ENCODE measurements at places on chromosomes 13 and 19.
A peak's percentile ranks its signal among the peaks of the same experiment; 100 is the strongest.

GRCh38 chr19:45952686-45953505, 20.8 kb downstream of the NOVA2 start:
- DNase-seq, result peak; percentile 53

DNA sequence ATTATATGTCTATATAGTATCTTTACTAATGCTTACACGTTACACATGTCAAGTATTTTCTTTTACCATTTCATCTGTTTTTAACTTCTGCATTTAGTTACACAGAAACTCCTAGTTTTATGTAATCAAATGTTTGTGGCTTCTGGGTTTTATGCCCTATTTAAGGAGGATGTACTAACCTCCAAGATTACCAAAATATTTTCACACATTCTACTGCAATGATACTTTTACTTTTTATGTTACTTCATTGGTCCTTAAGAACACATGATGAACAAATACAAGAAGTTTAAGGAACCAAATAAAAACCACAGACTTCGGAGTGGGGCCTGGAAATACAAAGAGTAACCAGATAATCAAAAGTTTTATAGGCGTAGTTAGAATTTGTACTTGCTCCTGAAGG, 37.2 kb downstream of the ZC3H13 start:
- no peak for DNase-seq

GRCh38 chr13:51768378-51768921, 35.5 kb downstream of the DHRS12 start:
- no peak for DNase-seq

DNA sequence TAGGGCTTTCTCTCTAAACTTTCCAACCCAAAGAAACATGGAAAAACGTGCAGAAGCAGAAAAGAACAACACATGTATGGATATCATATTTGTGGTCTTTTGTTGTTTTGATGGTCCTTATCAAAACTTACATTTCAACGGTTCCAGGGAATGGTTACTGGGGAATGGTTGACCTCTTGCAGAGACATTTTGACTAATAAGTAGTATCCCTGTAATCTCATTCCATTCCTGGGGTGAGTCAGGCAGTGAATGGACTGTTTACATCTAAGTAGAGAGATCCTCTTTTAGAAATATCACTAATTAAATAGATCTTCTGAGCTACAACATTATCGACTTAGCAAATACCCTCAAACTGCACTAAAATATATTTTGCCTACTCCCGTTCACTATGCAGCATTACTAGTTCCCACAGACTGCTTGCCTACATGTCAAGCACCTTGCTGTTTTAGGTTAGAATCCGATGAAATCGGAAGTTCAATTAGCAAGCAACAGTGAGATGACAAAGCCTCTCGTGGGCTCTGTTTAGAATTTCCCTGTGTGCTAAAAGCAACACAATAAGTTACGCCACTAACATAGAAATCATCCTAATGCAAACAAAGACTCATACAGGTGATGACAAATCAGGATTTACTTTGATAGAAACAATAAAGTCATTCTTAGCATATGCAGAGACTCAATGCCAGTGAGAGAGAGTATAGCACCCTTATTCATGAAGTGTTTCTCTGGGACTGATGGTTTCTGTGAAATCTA, 797.7 kb upstream of the ARGLU1 start:
- DNase-seq, result no peak

DNA sequence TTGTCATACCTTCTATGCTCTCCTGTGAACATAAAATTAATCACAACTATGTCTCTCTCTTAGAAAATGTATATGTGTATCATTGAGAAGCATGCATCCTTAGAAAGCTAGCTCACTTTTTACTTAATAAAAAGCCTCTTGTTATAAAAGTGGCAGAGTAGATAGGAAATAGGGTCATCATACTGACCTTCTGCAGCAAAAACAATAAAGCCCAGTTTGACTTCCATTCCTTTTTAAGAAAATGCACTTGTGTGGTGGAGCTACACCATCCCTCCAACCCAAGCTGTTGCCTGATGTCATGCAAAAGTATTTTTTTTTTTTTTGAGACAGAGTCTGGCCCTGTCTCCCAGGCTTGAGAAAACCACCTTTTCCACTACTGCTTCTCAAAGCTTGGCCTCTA, 393.3 kb downstream of the LIG4 start:
- no peak for DNase-seq

- DNase-seq, result no peak
Measured at GRCh38 chr13:107847406-107847805, 367.9 kb downstream of the LIG4 start.

DNA sequence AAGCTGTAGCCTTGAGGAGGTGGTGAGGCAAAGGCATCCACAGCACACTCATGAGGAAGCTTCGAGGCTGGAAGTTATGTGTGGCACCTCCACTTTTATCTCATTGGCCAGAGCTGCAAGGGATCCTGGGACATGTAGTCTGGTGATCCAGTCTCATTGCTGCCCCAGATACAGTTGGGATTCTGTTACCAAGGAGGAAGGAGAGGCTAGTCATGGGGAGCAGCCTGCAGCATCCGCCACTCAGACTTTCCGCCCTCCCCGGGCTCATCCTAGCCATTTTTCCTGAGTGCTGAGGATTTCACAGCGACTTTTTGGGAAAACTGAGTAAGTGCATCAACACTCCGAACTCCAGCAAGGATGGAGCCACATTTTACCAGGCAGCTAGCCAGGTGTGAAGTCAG, 74.4 kb downstream of the DPF1 start:
- DNase-seq, result no peak

DNA sequence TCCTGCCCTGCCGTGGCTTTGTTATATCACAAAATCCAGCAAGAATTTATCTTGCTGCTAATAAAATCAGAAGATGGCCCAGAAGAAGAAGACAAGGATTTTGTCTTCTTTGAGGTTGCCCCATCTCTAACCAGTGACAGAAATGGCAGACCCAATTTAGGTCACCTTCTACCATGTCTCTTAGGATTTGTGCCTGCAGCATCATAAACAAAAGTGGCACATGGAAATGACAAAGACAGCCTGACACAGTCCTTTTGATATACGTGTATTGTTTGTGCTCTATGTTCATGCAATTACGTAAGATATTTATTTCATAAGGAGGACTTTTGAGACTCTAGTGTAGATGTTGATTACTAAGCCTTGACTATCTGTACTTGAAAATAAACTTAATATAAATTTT, 135.9 kb upstream of the TMTC4 start:
- no peak for DNase-seq

DNA sequence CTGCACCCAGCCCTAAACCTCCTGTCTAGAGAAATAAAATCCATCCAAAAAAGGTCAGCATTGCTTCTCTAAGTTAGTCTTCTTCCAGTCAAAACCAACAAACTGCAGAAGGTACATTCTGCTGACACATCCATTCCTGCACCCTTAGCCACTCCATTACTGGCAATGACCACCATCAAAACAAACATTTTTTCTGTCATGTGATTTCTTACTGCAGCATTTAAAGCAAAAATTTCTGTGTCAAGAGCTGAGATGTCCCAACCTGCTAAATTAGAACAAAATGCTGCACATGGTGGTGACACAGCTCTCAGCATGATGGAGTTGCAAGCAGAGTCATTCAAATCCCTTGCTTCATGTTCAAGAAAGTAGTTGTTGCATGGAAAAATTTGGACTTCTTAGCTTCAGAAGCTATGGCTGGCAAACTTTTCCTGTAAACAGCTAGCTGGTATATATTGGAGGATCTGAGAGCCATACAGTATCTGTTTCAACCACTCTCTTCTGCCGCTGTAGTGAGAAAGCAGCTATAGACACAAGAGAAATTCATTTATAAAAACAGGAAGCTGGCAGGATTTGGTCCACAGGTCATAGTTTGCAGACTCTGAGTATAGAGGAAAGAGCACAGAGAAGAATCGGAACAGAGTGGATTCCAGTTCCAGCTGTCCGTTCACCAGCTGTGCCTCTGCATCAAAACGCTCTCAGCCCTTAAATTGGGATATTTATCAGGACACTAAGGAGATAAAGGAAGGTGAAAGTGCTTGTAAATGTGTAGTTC, 17.4 kb downstream of the RUBCNL start:
- no peak for DNase-seq

DNA sequence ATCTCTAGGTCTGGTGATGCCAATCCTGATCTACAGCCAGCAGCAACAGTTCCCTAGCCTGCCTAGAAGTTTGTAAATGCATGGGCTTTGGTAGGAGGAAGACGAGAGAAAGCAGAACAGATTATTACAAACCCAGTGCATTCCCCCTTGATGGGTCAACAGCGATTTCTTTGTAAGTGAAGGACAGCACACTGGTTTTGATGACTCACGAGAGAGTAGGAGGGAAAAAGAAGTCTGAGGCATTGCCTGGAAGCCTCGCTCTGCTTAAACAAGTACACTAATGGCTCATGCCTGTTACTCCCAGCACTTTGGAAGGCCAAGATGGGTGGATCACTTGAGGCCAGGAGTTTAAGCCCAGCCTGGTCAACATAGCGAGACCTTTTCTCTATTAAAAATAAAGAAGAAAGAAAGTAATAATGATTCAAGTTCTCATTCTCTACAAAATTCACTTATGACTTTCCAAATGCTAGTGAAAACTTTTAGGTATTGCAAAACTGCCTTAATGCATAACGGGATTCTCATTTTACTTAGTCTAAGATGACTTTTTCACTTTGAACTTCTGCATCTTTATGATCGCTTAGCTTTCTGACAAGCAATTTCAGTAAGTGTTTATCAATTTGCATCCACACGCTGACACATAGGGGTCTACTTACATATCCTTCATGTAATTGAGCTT, 47.7 kb upstream of the USPL1 start:
- no peak for DNase-seq

DNA sequence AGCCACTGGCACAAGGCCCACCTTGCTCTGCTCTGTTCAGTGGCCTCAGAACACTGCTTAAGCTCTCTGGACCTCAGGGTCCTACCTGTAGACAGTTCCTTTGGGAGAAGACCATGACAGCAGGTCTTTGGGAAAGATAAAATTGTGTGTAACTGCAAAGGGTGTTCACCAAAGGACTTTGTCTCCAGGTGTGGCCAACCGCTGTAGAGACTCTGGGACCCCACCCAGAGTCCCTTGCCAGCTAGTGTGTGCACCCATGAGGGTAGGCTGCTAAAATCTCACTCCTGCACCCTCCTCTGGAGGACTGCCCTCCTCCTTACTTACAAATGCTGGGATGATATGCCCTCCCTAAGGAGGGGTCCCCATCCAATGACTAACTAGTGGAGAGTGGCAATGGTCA, 211.2 kb downstream of the TSHZ3 start:
- DNase-seq, result no peak

DNA sequence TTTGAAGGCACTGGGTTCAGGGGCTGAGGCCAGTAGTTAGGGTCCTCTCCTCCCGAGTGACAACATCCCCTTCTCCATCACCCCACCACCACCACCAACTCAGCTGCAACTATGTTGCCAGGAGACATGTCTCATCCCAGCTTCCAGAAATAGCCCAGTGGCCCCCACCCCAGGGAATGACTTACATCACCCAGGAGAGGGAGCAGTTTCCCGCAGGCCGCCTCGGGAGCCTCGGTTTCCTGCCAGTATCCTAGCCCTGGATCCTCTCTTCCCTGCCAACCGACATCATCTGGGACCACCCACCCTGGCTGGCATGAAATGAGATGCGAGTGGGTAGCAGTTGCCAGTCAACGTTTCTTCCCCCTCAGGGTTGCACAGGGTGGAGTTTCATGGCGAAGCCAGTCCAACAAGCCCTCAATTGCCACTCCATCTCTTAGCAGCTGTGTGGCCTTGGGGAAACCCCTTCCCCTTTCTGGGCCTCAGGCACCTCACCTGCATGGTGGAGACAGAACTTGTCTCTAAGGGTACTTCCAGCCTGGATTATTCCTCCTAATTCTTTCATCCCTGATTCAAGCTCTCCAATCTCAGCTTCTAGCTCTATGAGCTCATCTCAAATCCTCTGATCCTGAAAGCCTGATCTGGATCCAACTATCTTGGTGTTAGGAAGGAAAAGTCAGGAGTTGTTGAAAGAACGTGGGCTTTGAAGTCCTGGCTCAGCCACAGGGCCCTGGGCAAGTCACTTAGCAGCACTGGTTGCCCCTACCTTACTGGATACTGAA, 3.9 kb upstream of the GSK3A start:
- DNase-seq, result no peak

DNA sequence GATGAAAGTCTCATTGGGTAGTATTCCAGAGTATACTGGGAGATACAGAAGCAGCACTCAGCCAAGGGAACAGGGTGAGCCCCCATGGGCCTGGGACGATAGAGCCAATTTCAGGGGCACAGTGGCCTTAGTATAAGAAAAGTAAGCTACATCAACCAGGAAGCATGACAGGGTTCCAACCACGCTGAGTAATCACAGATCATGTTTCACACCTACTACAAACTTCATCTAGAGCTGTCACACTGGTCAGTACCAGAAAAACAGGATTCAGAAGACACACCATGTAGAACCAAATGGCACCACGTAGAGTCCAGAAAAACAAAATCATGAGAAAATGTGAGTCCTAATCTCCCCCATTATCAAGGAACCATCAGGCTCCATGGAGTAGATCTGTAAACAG, 1292.4 kb upstream of the MIR17HG start:
- no peak for DNase-seq

DNA sequence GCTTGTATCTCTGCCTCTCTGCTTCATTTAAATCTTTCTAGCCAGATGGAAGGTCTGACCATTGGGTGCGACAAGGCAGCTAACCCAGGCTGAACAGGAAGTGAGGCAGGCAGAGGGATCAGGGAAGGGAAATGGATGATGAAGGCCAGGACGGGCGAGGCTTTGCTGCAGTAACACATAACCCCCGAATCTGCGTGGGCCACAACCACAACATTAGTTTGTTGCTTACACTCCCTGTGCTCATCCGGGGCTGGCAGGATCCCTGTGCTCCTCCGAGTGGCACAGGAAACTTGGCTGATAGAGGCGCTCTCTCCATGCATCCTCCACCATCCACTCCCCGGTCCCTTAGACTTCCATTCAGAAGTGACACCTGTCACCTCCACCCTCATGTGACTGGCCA, 1.1 kb upstream of the FLT3LG start:
- no peak for DNase-seq

DNA sequence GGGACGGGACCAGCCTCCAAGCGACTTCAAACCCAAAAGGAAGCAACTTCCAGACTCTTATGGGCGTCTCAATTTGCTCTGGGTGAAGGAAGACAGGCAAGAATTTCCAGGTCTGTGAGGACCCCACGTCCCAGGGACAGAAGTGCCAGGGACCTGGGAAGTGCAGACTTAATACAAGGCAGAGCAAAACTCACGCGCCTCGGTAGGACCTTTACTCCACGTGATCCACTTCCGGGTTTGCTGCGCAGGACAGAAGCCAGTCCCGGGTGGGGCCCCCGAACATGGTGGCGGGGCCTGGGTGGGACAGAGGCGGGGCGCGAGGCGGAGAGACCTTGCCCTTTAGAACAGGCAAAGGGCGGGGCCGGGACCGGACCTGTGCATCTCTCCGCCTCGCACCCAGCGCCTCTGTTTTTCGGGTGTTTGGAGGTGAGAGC, 9.3 kb downstream of the ZNF611 start:
- DNase-seq, result no peak

DNA sequence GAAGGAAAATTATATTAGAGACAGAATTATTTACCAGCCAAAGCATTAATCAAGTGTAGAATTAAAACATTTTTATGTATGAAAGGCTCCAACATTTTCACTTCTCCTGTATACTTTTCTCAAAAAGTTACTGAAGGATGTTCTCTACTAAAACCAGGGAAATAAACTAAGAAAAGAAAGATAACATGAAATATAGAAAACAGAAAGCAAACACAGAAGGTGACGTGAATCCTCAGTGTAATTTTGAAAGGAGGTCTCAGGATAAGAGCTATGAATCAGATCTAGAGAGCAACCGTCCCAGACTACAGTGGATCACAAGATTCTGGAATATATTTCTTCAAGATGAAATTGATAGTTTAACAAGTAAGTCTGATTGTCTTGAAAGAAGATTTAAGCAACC, 144.5 kb downstream of the CYSLTR2 start:
- DNase-seq, result no peak

- no peak for DNase-seq
Measured at GRCh38 chr19:35088131-35088913, 27.3 kb upstream of the FXYD3 start.
